MCF 10A (cell line): ENCODE measurements at places on chromosomes 4 and X.
A peak's percentile ranks its signal among the peaks of the same experiment; 100 is the strongest.

DNA sequence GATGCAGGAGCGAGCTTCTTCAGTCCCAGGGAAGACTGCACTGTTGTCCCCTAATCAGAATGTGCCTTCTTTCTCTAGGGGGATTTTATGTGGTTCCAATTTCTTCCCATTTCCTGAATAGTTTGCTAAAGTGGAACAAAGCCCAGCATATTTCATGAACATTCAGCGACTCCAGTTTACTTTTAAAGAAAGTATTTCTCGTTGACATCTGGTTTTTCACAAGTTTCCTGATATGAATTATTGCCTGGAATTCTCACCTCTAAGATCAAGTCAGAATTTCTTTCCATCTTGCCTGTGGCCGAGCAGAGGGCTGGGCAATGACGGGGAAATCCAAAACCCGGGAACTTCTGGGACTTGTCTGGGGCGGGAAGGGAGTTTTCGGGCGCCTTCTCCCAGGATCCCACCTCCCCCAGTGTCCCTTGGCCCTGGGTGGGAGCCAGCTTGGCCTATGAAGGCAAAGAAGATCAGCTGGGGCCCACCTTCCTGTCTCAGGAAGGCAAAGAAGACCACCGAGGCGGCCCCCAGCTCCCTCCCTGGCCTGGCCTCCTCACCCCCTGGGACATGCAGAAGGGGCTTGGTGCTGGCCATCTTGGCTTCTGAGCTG lies 15.4 kb downstream of the SORCS2 start:
- no peak for DNase-seq

GRCh38 chr4:12875640-12876243 lies 608.4 kb downstream of the RAB28 start:
- DNase-seq = no peak

GRCh38 chr4:147825451-147826287 lies 93.8 kb downstream of the ARHGAP10 start:
- peak; percentile 78 for DNase-seq

DNA sequence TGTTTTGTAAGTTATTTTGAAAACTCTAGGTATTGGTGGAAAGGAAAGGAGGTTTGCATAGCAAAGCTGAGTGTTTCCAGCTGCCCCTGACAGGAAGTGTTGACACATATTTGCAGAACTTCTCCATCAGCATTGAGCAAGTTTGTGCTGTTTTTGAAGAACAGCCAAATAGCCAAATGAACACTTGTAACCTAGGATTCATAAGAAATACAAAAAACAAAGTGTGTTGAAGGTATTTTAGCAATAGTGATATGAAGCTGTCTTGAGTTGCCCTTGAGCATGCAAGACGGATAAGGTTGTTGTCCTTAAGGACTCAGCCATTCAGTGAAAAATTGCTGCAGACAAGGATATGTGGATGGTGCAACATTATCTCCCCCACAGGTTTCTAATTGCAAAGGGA lies 68.3 kb upstream of the PGM2 start:
- DNase-seq = peak; percentile 92

- no peak for DNase-seq
Observed at GRCh38 chr4:127097061-127097460, 535.7 kb upstream of the INTU start.

- DNase-seq = peak; percentile 10
Observed at GRCh38 chrX:23403849-23404248, 69.2 kb downstream of the PTCHD1 start.

GRCh38 chr4:184732126-184732525 lies 1.8 kb downstream of the CENPU start:
- peak; percentile 82 for DNase-seq

- no peak for DNase-seq
Observed at GRCh38 chr4:88911246-88912212, 145.5 kb downstream of the FAM13A start.

- DNase-seq = no peak
Observed at GRCh38 chr4:176793060-176793605, 411 bp upstream of the VEGFC start.

DNA sequence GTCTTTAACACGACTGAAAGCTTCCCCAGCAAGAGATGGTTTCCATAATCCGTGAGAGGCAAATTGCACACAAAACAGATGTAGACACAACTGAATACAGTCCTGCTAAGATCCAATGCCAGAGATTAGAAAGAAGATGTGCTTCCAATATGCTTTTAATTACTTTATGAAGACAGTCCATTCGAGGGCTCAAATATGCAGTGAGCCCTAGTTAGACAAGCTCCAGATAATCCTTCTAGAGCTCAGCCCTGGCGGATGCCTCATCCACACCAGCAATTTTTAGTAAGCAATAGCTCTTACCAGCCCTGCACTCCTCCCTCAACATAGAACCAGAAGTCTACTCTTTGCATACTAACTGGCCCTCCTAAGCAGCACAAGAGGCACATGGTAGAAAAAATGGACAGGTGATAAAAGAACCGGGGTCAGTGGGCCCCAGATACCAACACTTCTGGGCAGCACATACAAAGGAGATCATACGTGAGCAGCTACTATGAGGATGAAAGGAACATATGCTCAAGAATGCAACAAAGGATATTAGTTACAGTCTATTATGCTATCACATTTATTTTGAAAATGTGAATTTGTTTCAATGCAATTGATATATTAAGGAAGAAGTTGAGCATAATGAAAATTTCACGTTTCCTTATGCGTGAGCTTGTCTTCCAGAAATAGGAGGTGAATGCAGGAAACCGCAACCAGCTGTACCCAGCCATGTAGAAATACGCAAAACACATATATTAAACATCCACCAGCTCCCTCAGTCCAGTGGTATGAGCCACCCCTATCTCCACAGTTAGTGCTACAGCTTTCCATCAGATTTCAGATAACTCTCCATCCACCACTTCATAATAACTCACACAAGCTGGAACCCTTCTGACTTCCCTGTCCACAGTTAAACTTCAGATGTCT lies 34.3 kb downstream of the GPC4 start:
- no peak for DNase-seq

- no peak for DNase-seq
Observed at GRCh38 chr4:104425948-104426347, 68.7 kb downstream of the CXXC4 start.

- DNase-seq = no peak
Observed at GRCh38 chr4:145049241-145049640, 48.8 kb downstream of the ANAPC10 start.

DNA sequence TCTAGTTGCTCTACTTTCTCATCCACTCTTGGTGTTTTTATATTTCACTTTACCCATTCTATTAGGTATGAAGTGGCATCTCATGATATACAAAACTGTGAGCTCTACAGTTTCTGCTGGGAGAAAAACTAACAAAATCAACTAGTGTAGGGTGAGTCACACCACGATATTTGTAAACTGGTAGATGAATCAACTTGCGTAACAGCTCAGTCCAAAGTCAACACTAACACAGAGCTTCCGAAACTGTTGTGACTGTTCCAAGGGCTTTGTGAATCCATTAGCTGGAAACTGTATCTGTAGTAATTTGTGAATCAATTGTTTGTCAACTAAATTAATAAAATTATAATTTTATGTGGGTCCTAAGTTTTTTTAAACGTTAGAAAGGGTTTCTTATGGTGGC lies 119.8 kb upstream of the TSPAN5 start:
- DNase-seq = peak; percentile 94

- DNase-seq = no peak
Observed at GRCh38 chr4:159224408-159224807, 121.5 kb downstream of the RAPGEF2 start.

GRCh38 chr4:121213940-121214339 lies 49.8 kb upstream of the TNIP3 start:
- no peak for DNase-seq

- DNase-seq = no peak
Observed at GRCh38 chr4:100117750-100118149, 72.5 kb downstream of the DDIT4L start.

DNA sequence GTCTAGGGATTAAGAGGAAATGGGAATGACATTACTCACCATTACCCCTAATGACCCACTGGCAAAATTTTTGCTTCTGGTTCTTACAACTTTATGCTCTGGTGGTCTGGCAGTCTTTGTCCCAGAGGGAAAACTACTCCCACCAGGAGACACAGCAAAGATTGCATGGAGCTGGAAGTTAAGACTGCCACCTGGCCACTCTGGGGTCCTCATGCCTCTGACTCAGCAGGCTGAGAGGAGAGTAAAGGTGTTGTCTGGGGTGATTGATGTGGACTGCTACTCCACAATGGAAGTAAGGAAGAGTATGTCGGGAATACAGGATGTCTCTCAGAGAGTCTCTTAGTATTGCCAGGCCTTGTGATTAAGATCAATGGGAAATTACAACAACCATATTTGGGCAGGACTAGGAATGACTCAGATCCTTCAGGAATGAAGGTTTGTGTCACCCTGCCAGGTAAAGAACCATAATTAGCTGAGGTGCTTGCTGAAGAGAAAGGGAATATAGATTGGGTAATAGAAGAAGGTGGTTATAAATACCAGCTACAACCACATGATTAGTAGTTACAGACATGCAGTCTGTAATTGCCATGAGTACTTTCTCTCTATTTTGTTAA lies 215.5 kb downstream of the GPAT3 start:
- peak; percentile 86 for DNase-seq

DNA sequence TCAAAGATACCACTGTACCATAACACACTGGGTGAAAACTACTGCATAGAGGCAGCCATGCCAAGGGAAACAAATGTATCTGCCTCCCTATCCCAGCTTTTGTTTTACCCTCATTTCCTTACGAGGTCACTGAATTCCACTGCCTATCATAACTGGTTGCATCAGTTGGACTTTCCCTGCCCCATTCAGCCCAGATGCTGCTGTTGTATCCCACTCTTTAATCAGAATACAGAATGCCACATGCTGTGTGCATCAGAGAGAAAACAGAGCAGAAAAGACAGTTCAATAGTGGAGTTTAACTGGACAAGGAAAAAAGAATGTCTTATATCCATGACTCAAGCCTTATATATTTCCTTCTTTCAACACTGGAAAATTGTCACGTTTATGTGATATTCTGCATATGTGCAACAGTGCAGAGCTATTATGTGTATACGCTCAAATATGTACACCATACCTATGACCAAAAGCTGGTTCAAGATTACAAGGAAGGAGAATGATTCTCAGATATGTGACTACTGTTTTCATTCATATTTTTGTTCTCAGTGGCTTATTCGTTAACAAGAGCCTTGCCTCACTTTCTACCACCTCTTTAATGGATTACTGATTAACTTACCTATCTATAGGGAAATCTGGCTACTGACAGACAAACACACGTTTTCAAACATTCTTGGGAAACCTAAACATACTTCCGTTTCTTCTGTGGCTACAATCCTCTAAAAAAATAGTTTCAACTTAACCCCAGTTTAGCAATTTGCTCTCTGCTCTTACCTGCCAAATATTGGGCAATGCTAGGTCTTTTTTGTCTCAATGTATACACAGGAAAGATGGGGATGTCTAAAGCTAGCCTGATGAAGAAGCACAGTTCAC lies 378.9 kb downstream of the SMARCA1 start:
- DNase-seq = peak; percentile 5

GRCh38 chrX:70954871-70955270 lies 24.0 kb upstream of the SLC7A3 start:
- DNase-seq = no peak

DNA sequence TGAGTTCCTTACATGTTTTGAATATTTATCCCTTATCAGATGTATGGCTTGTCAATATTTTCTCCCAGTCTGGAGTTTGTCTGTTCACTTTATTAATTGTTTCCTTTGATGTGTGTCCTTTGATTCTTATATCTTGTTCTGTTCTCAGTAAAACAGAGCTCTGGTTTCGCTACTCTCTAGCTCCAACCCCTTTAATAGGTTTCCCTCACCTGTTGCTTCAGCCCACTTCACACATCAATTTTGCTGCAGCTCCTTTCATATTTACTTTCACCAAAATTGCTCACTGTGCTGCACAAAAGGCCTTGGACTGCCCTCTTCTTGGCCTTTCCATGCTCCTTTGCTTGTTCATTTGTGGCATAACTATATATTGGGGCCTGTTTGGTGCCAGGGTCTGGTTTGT lies 85.1 kb downstream of the CFAP299 start:
- no peak for DNase-seq

GRCh38 chrX:20517565-20517964 lies 250.9 kb upstream of the RPS6KA3 start:
- no peak for DNase-seq

DNA sequence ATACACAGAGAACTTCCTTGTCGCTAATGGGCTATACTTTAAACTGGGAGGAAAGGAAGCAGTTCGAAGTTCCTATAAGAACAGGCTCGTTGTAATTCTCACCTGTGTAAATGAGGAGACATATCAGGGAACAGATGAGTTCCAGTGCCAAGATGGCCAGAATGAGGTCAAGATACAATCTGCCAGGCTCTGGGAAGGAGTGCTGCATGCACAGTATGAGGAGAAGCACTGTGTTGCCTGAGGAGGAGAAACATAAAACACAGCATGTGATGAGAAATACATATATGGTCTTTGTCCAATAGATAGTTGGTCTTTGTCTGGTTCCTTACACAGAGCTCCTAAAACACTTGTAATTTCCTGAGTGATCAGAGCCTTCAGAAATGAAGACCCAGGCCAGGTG lies 24.3 kb downstream of the TMEM192 start:
- no peak for DNase-seq

- no peak for DNase-seq
Observed at GRCh38 chr4:4759883-4760282, 99.6 kb upstream of the MSX1 start.

GRCh38 chr4:52550186-52550585 lies 108.9 kb downstream of the USP46 start:
- DNase-seq = no peak

- peak; percentile 11 for DNase-seq
Observed at GRCh38 chr4:153274967-153275366, 69.5 kb upstream of the MND1 start.

- peak; percentile 14 for DNase-seq
Observed at GRCh38 chr4:188198982-188199792, 59.9 kb downstream of the TRIML1 start.

DNA sequence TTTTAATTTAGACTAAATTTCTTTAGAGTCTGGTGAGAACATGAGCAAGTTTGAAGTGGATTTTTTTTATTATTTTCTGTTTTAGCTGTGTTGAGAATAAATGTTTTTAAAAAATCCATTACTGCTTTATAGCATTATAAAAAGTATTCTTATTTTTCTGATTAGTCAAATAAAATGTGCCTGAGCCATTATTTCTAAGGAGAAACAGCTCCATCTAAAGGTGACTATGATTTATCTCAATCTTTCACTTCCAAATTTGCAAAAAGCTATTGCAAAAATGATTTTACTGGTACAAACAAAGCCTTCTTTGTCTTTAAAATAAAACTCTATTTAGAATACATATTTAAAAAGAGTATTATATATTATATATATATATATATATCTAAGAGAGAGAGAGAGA lies 959.2 kb downstream of the FAM133A start:
- DNase-seq = peak; percentile 1

DNA sequence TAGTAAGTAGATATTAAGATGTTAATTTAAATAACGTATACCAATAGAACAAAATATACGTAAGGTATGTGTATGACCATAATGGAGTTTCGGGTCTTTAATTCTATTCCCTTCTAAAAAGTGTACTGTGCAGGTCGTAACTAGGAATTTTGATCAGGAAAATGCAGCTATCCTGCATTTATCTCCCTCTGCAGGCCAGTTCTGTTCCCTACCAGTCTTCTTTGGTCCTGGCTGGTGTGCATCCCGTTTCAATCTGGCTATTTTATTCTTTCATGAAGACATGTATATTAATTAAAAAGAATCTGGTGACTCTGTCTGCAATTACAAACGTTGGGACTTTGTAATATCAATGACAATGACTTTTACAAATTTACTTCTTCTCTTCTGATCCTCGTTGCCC lies 534.1 kb upstream of the AADAT start:
- peak; percentile 2 for DNase-seq

- no peak for DNase-seq
Observed at GRCh38 chrX:53654376-53654775, 32.1 kb downstream of the HUWE1 start.
